ENCODE measurements at places on chromosomes 4 and X. TPM values are rescaled to one million over a fixed set of nuclear protein-coding genes. Genes with fewer than 3 reads are reported as not detected.

GRCh38 chrX:106692425-106693065, 34.0 kb upstream of the RNF128 start:
- H3K4me1 ChIP-seq = peaks cover 7% of the 10 kb centered on the region
- H3K4me3 ChIP-seq = no peak overlapping the region
- no peaks in the 10 kb centered on the region for H3K36me3 ChIP-seq
- H3K27me3 ChIP-seq = no peaks in the 10 kb centered on the region
- H3K27ac ChIP-seq = peak overlapping the region; percentile 30
- no peak for DNase-seq

The FGG gene
- not detected for total RNA-seq

DNA sequence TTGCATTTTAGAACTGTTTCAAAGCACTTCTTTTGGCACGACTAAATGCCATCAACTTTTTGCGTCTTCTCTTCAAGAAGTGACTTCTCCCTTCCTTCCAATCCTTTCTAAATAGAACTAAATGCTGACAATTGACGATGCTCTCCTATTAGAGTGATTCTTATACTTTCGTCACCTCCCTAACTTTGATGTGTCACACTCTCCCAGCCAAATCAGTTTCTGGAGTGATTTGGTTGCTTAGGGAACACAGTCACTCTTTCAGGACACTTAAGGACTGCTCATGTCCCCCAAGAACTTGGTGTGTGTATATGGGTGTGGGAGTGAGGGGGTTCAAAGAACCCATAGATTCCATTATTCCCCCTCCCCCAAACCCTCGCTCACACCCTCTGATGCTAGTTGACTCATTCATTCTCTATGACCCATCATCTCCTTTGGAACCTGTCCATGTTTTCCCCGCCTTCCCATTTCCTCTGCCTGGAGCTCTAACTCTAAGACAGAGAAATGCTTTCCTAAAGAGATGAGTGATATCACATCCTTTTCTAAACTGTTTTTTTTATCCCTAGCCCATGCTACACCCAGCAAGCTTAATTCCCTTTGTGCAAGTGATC, 26.8 kb upstream of the AREG start:
- DNase-seq = no peak
- H3K4me1 ChIP-seq = peaks cover 3% of the 10 kb centered on the region
- H3K4me3 ChIP-seq = no peak overlapping the region
- no peak overlapping the region for H3K27ac ChIP-seq

GRCh38 chr4:1130316-1131186, 17.2 kb upstream of the RNF212 start:
- peaks cover 49% of the 10 kb centered on the region for H3K4me1 ChIP-seq
- peak overlapping the region; percentile 35 for H3K27ac ChIP-seq
- no peaks in the 10 kb centered on the region for H3K27me3 ChIP-seq
- no peak overlapping the region for H3K4me3 ChIP-seq

GRCh38 chr4:16583764-16584163, 314.7 kb downstream of the LDB2 start:
- no peak overlapping the region for H3K4me3 ChIP-seq
- no peak overlapping the region for H3K27ac ChIP-seq
- no peaks in the 10 kb centered on the region for H3K36me3 ChIP-seq
- H3K4me1 ChIP-seq = no peaks in the 10 kb centered on the region

The CXCL3 gene
- not detected for total RNA-seq

DNA sequence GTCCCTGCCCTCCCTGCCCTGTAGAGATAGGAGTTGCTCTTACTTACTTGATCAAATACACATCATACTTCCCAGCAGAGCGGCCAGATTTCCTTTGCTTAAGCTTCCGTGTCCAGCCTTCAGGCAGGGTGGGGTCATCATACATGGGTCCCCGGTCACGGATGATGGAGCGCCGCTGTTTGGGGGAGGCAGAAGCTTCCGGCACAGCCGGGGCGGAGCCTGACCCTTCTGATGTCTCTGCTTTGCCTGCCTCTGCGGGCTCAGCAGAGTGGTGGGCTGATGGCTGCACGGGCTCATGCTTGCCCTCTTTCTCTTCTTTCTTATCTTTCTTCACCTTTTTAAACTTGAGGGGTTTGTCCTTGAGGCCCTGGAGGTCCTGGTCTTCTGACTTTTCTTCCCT, 12.5 kb upstream of the IRAK1 start:
- no peaks in the 10 kb centered on the region for H3K27me3 ChIP-seq
- peaks cover 6% of the 10 kb centered on the region for H3K4me1 ChIP-seq
- no peak overlapping the region for H3K27ac ChIP-seq

The NKX6-1 gene
- 6.9 TPM for total RNA-seq

The IL13RA2 gene
- not detected for total RNA-seq

The RBMXL3 gene
- total RNA-seq = not detected

The TMPRSS11E gene
- 0.99 TPM for total RNA-seq

The GABRA4 gene
- not detected for total RNA-seq

DNA sequence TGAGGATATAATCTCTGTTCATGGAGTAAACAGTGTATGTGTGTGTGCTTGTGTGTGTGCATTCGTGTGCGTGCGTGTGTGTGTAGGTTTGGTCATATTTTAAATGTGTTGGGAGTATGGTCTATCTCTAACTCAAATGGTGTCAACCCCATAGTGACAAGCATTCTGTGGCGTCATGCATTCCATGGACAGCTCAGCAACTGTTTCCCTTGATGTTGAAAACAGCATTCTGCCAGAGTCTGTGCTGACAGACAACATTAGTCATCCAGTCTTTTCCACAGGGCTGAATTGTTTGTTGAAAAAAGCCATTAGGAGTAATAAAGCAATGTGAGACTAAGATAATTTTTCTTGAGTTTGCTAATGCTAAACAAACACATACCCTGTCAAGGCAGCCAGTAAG, 706.6 kb downstream of the PCDH19 start:
- no peak overlapping the region for H3K4me3 ChIP-seq
- no peaks in the 10 kb centered on the region for H3K27me3 ChIP-seq
- H3K27ac ChIP-seq = no peak overlapping the region
- H3K4me1 ChIP-seq = no peaks in the 10 kb centered on the region

DNA sequence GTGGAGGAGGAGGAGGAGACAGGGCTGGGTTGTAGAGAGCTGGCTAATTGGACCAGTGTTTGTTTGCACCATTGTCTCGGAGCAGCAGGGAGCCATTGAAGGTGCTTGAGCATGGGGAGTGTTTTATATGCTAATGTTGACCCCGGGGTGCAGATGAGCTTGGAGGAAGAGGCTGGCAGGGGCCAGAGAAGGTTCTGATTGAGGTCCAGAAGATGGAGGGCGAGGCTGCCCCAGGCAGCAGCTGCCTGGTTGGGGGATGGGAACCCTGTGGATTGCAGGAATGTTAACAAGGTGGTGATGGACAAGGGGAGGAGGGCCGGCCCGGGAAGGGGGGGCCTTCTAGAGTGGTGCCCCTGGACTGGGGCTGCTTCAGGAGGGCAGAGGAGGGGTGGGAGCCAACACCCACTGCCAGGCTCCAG, 18.0 kb downstream of the DOK7 start:
- no peak for DNase-seq
- H3K4me1 ChIP-seq = peaks cover 22% of the 10 kb centered on the region
- no peak overlapping the region for H3K4me3 ChIP-seq
- H3K27me3 ChIP-seq = no peaks in the 10 kb centered on the region
- H3K36me3 ChIP-seq = no peaks in the 10 kb centered on the region

The TGIF2LX gene
- not detected for total RNA-seq

GRCh38 chr4:11743976-11744375, 315.3 kb upstream of the HS3ST1 start:
- H3K36me3 ChIP-seq = no peaks in the 10 kb centered on the region
- no peak overlapping the region for H3K27ac ChIP-seq
- no peak for DNase-seq
- no peaks in the 10 kb centered on the region for H3K27me3 ChIP-seq
- H3K4me3 ChIP-seq = no peak overlapping the region

The STATH gene
- total RNA-seq = not detected

The CT47B1 gene
- not detected for total RNA-seq

The NXF3 gene
- 0.26 TPM for total RNA-seq

DNA sequence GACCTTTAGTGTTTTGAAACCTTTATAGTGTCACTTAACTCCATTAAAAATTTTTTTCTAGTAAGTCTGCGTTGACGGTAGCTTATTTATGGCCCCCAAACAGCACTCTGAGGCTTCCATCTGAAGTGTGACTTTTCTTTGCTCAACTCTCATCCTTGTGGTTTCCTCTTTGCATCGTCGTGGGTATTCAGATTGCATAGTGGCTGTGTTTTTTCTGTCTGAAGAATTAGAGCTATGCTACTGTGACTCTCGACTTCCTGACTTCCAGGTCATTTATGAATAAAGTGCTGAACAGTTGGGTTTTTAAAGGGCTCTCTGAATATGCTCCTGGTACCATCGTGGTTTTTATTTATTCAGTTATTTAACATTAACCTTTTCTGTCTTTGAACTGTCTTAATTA, 44.9 kb downstream of the JADE1 start:
- no peak for DNase-seq
- no peak overlapping the region for H3K4me3 ChIP-seq
- no peak overlapping the region for H3K27ac ChIP-seq
- no peaks in the 10 kb centered on the region for H3K27me3 ChIP-seq

The ADAMTS3 gene
- 0.26 TPM for total RNA-seq

DNA sequence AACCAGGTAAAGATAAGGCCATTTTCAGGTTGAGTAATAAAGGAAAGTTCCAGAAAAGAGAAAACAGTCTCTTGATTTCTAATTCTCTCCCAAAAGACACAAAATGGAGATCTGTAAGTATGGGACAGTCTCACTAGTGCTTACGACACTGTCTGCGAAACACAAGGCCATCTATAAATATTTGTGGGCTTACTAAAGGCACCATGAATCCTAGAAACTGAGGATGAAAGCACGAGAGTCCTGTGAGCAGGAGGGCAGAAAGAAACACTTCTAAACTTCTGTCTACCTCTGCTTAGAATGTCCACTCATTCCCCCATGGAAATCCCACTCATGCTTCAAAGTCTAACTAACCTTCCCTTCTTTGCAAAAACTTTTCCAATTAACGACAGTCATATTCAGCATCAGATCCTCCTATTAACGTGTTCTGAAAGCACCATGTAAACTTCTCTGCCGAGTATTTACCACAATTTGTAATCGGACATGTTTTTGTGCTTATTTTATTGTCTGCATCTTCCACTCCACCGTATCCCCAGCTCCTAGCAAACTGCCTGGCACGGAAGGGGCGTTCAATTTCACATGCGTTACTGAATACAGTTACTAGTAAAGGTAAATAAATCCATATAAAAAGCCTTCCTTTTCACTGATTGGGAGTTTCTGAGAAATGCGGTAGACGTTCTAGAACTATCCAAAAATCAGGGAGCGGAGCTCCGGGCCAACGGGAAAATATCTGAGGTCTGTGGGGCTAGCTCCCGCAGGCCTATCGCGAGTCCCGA, 665 bp downstream of the PSMD10 start:
- peak overlapping the region; percentile 89 for H3K27ac ChIP-seq
- H3K27me3 ChIP-seq = no peaks in the 10 kb centered on the region
- H3K4me3 ChIP-seq = peak overlapping the region; percentile 43
- no peaks in the 10 kb centered on the region for H3K4me1 ChIP-seq

GRCh38 chr4:179415037-179415846, 1973.0 kb upstream of the AGA start:
- H3K4me3 ChIP-seq = no peak overlapping the region
- no peaks in the 10 kb centered on the region for H3K36me3 ChIP-seq
- no peak overlapping the region for H3K27ac ChIP-seq
- H3K27me3 ChIP-seq = no peaks in the 10 kb centered on the region
- DNase-seq = no peak

The CPE gene
- total RNA-seq = 108 TPM

GRCh38 chrX:66018585-66019309, 21.1 kb downstream of the VSIG4 start:
- H3K36me3 ChIP-seq = no peaks in the 10 kb centered on the region
- no peaks in the 10 kb centered on the region for H3K4me1 ChIP-seq
- H3K4me3 ChIP-seq = no peak overlapping the region
- no peak for DNase-seq
- H3K27me3 ChIP-seq = no peaks in the 10 kb centered on the region

- H3K27me3 ChIP-seq = no peaks in the 10 kb centered on the region
- no peak overlapping the region for H3K27ac ChIP-seq
- H3K4me1 ChIP-seq = no peaks in the 10 kb centered on the region
These were observed 7.4 kb downstream of the SNCA start for GRCh38 chr4:89829470-89830138.

DNA sequence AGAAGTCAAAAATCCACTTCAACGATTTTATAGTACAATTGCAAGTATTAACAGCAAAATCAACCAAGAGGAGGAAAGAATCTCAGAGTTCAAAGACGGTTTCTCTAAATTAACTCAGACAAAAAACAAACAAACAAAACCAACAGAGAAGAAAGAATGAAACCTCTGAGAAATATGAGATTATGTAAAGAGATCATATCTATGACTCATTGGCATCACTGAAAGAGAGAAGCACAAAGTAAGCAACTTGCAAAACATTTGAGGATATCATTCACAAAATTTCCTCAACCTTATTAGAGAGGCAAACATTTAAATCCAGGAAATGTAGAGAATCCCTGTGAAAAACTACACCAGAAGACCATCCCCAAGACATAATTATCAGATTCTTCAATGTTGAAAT, 370.4 kb downstream of the INPP4B start:
- no peak overlapping the region for H3K27ac ChIP-seq
- no peaks in the 10 kb centered on the region for H3K36me3 ChIP-seq
- H3K27me3 ChIP-seq = no peaks in the 10 kb centered on the region
- H3K4me3 ChIP-seq = no peak overlapping the region
- no peak for DNase-seq
